ENCODE measurements at places on chromosomes 13 and 19.

DNA sequence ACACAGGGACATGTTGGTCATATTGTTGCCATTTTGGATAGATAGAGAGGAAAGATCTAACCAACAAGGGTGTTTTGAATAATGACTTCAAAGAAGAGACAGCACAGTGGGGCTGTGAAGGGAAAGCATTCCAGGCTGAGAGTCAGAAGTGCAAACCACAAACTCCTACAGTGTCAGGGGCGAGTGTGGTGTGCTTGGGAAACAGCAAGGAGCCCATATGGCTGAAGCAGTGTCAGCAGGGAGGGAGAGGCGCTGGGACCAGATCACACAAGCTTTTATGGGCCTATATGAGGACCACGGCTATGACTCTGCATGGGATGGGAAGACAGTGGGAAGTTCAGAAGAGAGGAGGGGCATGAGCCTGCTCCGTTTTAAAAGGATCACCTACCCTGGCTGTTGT, 166.4 kb downstream of the MYO16 start:
- DNase-seq: no peak

DNA sequence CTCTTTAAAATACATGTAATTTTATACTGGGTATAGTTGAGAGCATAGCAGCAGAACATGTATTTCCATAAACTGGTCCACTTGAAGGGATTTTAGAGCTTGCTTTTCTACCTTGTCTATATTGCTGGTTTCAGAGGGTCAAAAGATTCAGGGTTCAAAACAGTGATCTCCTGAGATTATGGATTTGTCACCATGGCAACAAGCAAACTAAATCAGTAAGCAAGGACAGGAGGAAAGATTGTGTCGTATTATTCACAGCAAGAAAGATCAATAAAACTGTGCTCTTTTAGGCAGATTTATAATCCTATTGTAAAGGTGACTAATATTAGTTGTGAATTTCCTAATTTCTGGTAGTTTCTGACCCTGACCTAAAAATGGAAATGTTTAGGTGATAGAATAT, 496.4 kb downstream of the LMO7 start:
- no peak for DNase-seq

- DNase-seq: no peak
Observed at GRCh38 chr13:41419206-41419605, 38.1 kb upstream of the RGCC start.

DNA sequence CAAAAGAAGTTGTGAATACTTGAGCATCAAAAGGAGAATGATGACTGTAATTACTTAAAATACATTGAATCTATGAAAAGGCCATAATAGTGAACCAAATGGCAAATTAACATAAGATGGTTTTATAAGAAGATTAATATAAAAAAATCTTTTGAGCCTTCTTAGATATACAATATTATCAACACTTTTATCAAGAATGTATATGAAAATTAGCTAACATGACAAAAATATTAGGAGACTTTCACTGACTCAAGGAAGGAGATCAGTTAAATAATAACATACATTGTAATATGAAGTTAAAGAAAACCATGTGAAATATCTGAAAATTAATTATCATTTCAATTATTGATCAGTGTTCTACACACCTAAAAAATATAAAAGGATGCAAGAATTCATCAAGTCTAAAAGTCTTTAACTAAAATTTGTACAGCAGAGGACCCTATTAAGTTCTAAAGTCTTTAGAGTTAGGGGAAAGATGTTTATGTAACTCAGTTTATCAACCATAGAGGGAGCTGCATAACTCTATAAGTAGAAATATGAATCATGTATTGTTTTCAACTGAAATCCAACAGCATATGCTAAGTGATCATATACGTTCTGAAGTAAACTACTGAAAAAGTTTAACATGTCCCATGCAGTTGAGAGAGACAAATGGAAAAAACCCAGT, 756.1 kb upstream of the MIR17HG start:
- no peak for DNase-seq

DNA sequence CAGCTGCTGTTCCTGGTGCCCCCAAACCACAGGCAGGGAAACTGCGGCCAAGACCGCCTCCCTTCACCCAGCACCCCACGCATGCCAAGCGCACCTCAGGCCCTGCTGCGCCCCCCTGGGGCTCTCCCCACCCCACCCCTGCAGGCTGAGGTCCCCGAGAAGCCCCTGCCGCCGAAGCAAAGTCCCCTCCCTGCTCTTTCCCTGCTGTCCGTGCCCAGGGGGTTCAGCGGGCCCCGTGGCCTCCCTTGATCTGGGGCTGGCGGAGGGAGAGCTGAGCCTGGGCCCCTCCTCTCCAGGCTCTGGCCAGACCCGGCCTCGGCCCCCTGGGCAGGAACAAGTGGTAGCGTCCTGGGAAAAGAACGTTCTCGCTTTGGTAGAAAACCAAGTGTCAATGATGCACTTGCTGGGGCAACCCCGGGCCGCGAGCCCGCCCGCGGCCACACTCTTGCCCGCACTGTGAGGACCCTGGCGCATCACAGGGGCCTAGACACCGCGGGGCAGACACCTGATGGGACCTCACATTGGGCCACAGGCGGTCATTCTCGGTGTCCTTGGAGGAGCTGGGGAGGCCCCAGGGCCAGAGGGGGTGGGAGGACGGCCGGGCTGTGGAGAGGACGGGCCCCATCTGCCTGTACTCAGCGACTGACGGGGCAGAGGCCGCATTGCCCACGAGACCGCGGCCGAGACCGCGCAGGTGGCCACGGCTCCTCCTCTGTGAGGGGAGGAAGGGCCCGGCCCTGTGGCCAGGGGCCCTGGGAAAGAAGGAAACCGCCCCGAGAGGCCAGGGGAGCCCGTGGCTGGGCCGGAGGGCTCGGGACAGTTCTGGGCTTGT, 29.0 kb downstream of the GPX4 start:
- DNase-seq: no peak

DNA sequence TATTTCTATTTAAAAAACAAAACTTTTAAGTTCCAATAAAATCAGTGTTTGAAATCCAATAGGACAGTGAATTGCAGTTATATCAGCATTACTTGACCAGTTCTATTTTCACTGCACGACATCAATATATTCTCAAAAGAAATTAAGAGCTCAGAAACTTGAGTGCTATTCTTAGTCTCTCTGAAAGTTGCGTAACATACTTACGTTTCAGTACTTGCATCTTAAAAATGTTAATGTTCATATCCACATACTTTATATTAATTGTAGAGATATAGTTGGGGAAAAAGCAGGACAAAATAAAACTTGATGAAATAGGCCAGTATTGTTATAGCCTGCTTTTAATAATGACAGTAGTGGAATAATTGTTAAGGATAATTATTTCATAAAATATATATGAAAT, 720.5 kb upstream of the PCDH9 start:
- no peak for DNase-seq

GRCh38 chr19:2055931-2056836, 5.1 kb upstream of the MKNK2 start:
- no peak for DNase-seq

DNA sequence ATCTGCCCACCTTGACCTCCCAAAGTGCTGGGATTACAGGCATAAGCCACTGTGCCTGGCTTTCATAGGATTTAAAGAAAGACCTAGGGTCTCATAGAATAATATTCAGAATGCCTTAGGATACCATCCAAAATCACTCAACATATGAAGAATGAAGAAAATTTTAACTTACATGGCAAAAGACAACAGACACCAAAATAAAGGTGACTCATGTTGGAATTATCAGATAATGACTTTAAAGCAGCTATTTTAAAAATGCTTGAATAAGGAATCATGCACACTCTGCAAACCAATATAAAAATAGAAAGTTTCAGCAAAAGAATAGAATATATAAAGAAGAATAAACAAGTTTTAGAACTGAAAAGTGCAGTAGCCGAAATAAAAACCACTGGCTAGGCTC, 29.3 kb downstream of the ZNF566 start:
- no peak for DNase-seq

- no peak for DNase-seq
Observed at GRCh38 chr13:41520660-41521630, 63.6 kb downstream of the RGCC start.

- no peak for DNase-seq
Observed at GRCh38 chr13:102951808-102952207, 106.0 kb downstream of the ERCC5 start.

GRCh38 chr19:30602661-30603350, 230.6 kb downstream of the ZNF536 start:
- no peak for DNase-seq

- DNase-seq: no peak
Observed at GRCh38 chr13:99221567-99222239, 21.0 kb downstream of the UBAC2 start.

DNA sequence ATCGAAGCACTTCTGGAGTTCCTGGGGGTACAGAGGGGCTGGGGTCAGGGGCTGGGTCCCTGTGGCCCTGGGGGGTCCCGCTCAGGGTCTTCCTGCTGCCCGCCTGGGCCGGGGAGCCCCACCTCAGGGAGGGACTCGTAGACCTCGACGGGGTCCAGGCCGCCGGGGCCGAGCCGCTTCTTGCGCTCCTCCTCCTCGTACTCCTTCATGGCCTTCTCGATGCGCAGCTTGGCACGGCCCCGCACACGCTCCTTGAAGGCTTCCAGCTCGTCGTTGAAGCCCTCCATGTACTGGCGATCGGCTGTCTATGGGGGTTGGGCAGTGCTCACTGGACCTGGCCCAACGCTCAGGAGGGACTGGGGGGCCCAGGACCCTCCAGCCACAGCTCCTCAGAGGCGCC, 10.2 kb downstream of the CDC37 start:
- DNase-seq: no peak

- DNase-seq: no peak
Observed at GRCh38 chr19:47093254-47093653, 20.3 kb downstream of the ZC3H4 start.

DNA sequence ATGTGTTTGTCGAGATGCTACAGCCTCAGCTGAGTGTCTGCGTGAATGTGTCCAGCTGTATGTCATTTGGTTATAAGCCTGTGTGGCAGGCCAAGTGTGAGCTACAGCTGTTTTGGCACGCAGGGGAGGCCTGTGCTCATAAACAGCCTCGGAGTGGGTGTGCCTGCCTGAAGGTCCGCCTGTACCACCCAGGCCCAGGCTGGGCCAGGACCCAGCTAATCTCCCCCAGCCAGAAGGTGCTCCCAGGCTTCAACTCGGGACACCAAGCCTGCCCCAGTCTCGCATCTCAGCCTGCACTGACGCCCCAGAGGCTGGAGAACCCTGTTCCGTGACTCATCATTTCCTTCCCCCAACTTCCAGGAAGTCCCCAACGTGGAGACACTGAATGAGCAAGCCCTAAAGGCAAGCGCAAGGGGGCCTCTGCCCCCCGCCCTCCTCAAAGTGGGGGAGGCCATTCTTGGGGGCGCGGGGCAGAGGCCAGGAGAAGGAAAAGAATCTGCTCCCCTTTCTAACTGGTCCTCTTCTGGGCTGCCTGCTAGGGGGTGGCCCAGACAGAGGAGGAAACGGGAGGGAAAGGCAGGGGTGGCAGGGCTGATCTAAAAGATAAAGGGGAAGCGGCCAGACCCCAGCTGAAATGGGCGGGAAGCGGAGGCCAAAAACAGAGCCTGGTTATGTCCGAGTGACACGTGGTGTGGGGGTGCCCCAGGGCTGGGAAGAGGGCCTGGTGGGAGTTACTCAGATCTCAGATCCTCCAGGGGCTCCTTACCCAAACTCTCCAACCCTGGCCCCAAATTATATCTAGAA, 2.0 kb downstream of the SLC1A5 start:
- peak; percentile 69 for DNase-seq

GRCh38 chr13:31110617-31111016, 51.1 kb downstream of the HSPH1 start:
- DNase-seq: no peak

DNA sequence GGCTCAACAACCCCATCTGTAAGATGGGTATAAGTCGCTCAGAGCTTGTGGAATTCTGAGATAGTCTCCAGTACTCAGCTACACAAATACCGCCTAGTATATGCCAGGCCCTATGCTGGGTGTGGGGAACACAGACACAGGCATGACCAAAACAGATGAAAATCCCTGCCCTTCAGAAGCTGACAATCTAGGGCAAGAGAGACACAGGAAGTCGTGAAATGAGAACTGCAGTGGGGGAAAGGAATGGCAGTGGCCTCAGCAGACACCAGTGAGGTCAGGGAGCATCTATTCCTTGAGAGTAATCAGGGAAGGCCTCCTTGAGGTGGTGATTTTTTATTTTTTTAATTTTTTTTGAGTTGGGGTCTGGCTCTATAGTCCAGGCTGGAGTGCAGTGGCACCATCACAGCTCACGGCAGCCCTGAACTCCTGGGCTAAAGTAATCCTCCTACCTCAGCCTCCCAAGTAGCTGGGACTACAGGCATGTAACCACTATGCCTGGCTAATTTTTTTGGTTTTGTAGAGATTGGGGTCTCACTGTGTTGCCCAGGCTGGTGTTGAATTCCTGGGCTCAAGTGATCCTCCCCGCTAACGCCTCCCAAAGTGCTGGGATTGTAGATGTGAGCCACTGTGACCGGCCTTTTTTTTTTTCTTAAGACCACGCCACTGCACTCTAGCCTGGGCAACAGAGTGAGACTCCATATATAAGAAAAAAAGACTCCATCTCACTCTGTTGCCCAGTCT, 3.2 kb downstream of the TMIGD2 start:
- DNase-seq: no peak

DNA sequence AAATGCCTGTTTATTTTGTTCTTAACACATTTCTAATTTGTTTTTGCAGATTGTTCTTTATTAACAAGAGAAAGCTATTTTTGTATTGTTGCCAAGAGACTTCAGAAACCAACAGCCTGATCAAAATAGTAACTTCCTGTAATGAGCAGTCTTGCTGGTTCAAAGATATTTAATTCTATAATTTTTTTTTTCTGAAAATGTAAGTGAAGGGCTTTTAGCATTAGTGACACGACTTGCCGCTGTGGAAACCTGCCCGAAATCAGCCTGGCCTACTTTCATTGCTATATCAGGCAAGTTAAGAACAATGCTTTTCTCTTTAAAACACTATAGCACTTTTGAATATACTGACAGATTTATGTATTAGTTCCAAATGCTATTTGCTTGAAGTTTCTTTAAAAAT, 374.3 kb downstream of the EFNB2 start:
- DNase-seq: no peak

DNA sequence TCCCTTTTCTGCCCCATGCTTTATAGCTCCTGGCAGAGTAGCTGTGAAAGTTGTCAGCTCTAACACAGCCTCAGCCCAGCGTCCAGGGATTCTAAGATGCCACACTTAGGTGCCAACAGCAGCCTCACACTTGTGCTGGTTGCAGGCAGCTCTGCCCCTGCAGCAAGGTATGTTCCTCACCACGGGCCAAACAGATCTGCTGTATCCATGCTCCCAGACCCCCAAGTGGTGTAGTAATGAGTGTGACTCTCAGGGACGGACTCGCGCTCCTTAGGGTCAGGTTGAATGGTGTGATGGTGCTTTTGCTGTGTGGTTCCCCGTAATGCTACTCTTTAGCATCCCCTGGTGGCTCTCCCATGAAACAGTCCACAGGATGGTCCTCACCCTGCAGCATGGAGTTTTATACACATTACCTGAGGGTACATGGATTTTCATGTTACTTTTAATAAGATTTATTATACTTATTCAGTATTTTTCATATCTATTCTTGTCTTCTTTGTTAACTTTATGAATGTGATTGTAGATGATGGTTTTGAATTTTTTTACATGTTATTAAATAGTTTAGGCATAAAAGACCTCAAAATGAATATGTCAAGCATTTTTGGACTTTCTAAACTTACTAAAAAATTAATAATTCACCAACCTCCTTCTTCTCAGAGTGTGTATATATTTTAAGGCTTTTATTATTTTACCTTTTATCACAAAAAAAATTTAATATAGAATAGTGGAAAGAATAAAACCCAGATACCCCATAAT, 232.5 kb downstream of the SLC7A1 start:
- no peak for DNase-seq

Data from stimulated activated CD4-positive, alpha-beta T cell treated with anti-CD3 and anti-CD28 coated beads, Interleukin-4, amount 100 ng/mL, for 4 hours (primary cell).